ENCODE measurements at places on chromosomes 4 and X.
A peak's percentile ranks its signal among the peaks of the same experiment; 100 is the strongest.

- DNase-seq: no peak
Measured at GRCh38 chr4:150212485-150212884, 134.2 kb downstream of the DCLK2 start.

GRCh38 chrX:1649621-1650020, 34.8 kb downstream of the ASMT start:
- no peak for DNase-seq

DNA sequence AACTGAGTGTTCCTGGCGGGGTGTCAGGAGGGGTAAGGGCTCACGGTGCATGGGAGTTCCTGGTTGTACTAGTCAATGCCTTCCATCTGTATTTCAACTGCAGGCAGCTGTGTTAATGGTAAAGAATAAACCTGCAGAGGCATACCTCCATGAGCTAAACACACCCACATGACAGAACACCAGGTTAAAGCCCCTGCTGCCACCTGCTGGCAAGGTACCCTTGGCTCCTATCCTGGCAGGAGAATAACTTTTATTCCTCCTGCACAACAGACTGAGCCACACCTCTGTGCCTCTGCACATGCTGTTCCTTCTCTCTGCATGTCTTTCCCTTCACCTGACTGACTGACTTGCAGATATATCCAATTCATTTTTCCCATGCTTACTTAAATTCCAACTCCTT, 11.1 kb downstream of the ITIH6 start:
- DNase-seq: peak; percentile 16

GRCh38 chr4:186260504-186261448, 5.2 kb upstream of the F11 start:
- no peak for DNase-seq

DNA sequence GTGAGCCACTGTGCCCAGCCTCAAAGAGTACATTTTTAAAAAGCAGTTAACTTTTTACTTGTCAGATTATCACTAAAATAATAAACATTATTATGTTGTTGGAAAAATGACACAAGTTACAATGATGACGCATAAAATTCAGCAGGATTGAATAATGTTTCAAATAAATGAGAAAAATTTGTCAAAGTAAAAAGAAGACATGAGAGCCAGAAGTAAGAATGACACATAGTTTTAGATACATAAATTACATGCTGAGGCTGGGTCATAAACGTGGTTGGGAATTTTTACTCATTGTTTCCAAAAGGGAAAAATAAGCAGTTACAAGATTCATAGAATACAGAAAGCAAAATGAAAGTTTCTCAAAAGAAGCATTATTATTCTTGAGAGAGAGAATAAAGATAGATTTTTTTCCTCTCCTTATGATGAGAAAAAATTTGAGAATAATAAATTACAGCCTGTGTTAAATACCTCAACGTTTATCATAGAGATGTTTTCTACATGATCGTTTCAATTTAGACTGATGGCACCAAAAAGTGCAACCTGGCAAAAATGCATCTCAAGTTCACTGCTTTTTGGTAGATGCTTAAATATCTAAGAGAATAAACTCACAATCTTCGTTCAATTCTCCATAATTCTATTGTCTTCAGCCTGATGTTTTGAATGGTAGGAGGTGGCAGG, 40.4 kb downstream of the GUCY1B1 start:
- no peak for DNase-seq

DNA sequence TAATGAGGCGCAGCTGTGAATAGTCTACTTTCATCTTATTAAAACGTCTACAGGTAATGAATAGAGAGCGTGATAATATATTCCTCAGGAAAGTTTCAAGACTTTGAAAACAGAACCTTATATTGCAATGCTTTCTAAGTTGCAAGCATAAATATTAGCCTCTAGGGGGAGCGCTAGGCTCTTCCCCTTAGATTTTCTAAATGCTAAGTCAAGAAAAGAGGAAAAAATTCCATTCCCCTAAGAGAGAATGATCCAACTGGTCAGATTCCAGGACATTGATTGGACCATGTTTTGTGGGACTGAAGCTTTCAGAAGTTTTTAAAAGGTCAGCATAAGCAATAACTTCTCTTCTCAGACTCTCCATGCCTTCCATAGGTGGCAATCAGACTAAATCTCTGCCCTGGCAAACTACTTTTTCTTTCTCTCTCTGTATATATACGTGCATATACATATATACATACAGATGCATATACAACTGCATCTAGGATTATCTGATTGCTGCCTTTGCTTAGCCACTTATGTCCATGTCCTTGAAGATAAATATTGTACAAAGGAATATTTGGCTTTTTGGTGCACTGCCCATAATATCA, 492.9 kb downstream of the INPP4B start:
- DNase-seq: no peak

GRCh38 chrX:45743906-45744625, 543.4 kb upstream of the DIPK2B start:
- no peak for DNase-seq

DNA sequence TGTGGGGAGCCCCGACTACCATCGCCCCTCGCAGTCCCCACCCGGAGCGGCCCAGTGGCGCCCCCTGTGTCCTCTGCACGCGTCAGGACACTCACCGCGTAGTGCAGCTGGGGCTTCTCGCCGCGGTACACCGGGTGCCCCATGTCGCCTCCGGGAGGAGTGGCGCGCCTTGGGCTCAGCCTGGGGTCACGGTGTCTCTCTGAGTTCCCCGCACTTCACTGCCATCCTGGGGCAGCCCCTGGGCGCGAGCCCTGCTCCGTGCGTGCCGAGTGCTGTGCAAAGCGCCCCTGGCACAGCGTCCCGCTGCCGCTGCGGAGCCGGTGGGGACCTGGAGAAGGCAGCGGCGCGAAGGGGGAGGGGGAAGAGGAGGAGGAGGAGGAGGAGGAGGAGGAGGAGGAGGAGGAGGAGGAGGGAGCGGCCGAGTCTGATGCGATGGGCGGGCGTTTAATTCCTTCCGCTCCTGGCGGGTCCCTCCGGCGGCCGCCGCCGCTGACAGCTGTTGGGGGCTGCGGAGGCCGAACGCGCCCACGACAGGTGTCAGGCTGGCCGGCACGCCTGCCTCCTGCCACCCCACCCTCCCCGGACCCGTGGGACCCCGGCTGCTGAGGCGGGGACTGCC, 134.3 kb downstream of the AMELX start:
- no peak for DNase-seq

DNA sequence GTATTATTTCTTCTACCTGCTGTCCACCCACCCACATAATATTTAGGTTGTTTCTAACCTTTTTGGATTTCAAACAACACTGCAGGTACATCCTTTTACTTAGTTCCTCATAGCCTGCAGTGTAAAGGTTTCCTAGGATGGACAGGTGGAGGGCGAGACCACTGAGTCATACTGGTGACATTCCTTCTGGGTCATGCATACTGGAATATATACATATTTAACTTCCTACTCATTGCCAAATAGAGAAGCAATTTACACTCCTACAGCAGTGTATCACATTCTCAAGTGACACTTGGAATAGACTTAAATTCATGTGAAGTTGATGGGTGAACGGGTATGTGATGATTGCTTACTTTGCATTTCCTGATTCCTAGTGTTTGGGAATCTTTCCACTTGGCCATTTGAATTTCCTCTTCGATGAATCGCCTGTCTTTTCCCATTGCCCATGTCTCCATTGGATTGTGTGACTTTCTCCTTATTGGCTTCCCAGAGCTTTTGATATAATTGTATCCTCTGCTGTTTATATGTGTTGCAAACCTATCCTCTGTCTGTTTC, 8.2 kb upstream of the PPP2R2C start:
- DNase-seq: no peak

- DNase-seq: no peak
Measured at GRCh38 chr4:114334884-114335330, 263.7 kb upstream of the UGT8 start.

DNA sequence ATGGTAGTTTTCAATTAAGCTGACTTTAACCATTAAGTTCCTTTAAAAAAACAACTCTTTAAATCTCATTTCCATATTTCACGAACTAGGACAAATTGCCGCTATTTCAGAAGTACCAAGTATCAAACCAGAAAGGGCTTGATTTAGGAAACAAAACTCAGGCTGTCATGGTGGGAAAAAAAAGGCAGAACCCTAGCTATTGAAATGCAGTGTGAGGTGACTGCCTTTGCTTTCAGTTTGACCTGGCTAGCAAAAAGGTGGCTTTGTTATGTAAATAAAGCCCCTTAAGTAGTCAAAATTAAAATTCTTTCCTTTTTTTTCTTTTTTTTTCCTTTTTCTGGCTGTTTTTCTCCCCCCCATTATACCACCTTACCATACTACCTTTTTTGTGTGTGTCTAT, 40.6 kb upstream of the CYP2U1 start:
- no peak for DNase-seq

DNA sequence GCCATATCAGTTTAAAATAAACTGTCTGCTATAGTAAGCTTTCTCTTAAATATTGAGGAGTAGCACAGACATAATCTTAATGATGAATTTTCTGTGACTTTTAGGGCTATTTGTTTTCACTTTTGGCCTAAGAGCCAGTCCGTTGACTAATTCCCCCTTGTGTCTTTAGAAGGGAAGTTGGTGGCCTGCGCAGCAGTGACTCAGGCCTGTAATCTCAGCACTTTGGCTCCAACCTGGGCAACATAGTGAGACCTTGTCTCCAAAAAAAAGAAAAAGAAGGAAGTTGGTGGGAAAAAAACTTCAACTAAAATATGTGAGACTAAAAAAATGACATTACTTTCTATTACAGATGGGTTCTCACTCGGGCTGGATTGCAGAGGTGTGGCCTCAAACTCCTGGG, 3.4 kb downstream of the NCAPG start:
- DNase-seq: no peak

GRCh38 chrX:129933700-129934099, 27.7 kb downstream of the UTP14A start:
- no peak for DNase-seq

All from T-helper 9 cell (primary cell).